CD4-positive, CD25-positive, alpha-beta regulatory T cell (primary cell): ENCODE measurements at places on chromosomes 5 and 9. TPM values are rescaled to one million over a fixed set of nuclear protein-coding genes. Genes with fewer than 3 reads are reported as not detected.
A peak's percentile ranks its signal among the peaks of the same experiment; 100 is the strongest.

GRCh38 chr9:88076286-88077070 lies 61.8 kb downstream of the SPATA31C2 start:
- no peak overlapping the region for H3K27ac ChIP-seq
- H3K4me3 ChIP-seq = no peak overlapping the region
- no peaks in the 10 kb centered on the region for H3K36me3 ChIP-seq
- peaks cover 14% of the 10 kb centered on the region for H3K4me1 ChIP-seq
- H3K27me3 ChIP-seq = peaks cover 17% of the 10 kb centered on the region

DNA sequence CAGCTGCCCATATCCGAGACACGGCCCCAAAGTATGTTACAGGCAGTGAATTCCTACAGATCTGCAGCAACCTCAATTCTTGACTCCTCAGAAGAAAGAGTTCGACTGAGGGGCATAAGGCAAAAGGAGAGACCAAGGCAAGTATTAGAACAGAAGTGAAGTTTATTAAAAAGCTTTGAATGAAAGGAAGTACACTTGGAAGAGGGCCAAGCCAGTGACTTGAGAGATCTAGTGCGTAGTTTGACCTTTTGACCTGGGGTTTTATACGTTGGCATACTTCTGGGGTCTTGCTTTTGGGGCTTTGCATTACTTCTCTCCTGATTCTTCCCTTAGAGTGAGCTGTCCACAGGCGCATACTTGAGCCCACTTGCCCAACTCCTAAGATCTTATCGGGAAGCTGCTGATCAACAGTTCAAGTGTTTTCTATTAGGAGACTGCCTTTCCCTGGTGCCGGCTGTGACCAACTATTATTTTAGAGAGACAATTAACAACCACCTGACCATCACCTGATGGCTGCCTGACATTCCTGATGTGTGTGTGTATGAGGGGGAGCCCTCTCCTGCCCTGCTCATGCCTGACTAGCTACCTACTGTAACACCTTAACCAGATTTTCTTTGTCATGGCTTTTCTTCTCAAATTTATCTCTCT lies 1.5 kb upstream of the DEPDC1B start:
- no peak for DNase-seq
- no peak overlapping the region for H3K27ac ChIP-seq
- peak overlapping the region; percentile 93 for H3K4me3 ChIP-seq
- no peaks in the 10 kb centered on the region for H3K27me3 ChIP-seq

GRCh38 chr9:120733190-120733589 lies 18.9 kb upstream of the MEGF9 start:
- no peak for DNase-seq
- no peaks in the 10 kb centered on the region for H3K4me1 ChIP-seq
- H3K36me3 ChIP-seq = no peaks in the 10 kb centered on the region
- no peaks in the 10 kb centered on the region for H3K27me3 ChIP-seq
- no peak overlapping the region for H3K4me3 ChIP-seq

PCDHGB2 gene
- polyA plus RNA-seq = 0.54 TPM

OTP gene
- polyA plus RNA-seq = not detected

NUTM2G gene
- polyA plus RNA-seq = not detected

SAPCD2 gene
- polyA plus RNA-seq = 0.62 TPM

- no peak overlapping the region for H3K27ac ChIP-seq
- DNase-seq = no peak
- H3K27me3 ChIP-seq = peaks cover 19% of the 10 kb centered on the region
- H3K36me3 ChIP-seq = no peaks in the 10 kb centered on the region
- no peaks in the 10 kb centered on the region for H3K4me1 ChIP-seq
Observed at GRCh38 chr5:14269395-14269794, 126.3 kb downstream of the TRIO start.

BRINP1 gene
- polyA plus RNA-seq = not detected

DNA sequence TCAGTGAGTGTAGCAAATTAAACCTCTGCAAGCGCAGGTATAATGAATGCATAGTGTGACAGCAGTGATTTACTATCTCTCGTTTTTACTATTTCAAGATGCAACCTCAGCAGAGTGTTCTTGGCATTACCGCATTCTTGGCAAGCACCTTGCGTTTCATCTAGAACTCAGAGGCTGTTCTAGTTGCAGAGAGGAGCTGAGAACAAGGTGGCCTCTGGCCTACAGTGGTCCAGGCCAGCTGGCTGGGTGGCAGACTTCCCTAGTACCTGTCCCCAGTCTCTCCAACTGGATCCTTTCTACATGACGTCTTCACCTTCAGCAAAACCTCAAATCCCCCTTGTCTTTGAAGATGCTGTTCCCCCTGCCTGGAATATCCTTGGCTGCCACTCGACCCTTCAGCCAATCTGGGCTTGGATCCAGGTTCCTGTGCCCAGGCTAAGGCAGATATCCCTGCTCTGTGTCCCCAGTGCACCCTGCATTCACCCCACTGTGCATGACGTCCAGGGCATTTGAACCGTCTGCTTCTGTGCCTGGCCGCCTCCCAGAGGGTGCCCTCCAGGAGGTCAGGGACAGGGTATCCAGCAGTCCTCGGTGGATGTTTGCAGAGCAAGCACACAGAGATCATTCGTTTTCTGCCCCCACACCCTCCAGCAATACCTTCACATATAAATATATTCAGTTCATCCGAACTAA lies 120.4 kb upstream of the CPEB4 start:
- H3K27ac ChIP-seq = no peak overlapping the region
- DNase-seq = no peak
- H3K36me3 ChIP-seq = no peaks in the 10 kb centered on the region
- H3K4me1 ChIP-seq = peaks cover 9% of the 10 kb centered on the region

DNA sequence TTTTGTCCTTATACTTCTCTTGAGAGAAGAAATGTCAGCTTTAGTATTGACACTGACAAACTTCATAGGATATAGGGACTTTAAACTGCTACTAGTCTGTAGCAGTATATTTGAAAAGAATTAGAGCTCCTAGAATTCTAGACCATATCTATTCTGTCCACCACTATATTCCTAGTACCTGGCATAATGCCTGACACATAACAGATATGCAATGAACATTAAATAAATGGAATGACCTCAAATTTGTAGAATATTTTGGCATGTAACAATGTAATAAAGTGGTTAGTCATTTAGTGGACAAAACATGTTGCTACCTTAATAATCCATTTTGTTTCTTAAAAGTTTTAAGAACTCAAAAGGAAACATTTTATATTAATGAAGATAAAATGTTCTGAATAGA lies 57.5 kb downstream of the HOMER1 start:
- H3K4me3 ChIP-seq = no peak overlapping the region
- H3K36me3 ChIP-seq = no peaks in the 10 kb centered on the region
- H3K27ac ChIP-seq = no peak overlapping the region
- H3K4me1 ChIP-seq = no peaks in the 10 kb centered on the region
- DNase-seq = no peak
- peaks cover 2% of the 10 kb centered on the region for H3K27me3 ChIP-seq

- H3K36me3 ChIP-seq = no peaks in the 10 kb centered on the region
- no peak overlapping the region for H3K27ac ChIP-seq
- H3K27me3 ChIP-seq = no peaks in the 10 kb centered on the region
Observed at GRCh38 chr5:125326150-125326510, 579.7 kb upstream of the ZNF608 start.

PCDHAC2 gene
- not detected for polyA plus RNA-seq

SLC6A3 gene
- not detected for polyA plus RNA-seq

AUH gene
- polyA plus RNA-seq = 14.9 TPM

- no peaks in the 10 kb centered on the region for H3K4me1 ChIP-seq
- H3K36me3 ChIP-seq = no peaks in the 10 kb centered on the region
- no peak for DNase-seq
- H3K4me3 ChIP-seq = no peak overlapping the region
- no peak overlapping the region for H3K27ac ChIP-seq
- H3K27me3 ChIP-seq = peaks cover 9% of the 10 kb centered on the region
Observed at GRCh38 chr9:91967259-91967658, 17.2 kb upstream of the ROR2 start.

- peaks cover 16% of the 10 kb centered on the region for H3K4me1 ChIP-seq
- no peaks in the 10 kb centered on the region for H3K27me3 ChIP-seq
- DNase-seq = no peak
- no peak overlapping the region for H3K4me3 ChIP-seq
Observed at GRCh38 chr9:21779397-21779796, 23.0 kb upstream of the MTAP start.

GRCh38 chr5:54703133-54703532 lies 185.6 kb downstream of the SNX18 start:
- DNase-seq = no peak
- no peaks in the 10 kb centered on the region for H3K36me3 ChIP-seq
- H3K27ac ChIP-seq = no peak overlapping the region
- no peaks in the 10 kb centered on the region for H3K4me1 ChIP-seq
- H3K4me3 ChIP-seq = no peak overlapping the region

DNA sequence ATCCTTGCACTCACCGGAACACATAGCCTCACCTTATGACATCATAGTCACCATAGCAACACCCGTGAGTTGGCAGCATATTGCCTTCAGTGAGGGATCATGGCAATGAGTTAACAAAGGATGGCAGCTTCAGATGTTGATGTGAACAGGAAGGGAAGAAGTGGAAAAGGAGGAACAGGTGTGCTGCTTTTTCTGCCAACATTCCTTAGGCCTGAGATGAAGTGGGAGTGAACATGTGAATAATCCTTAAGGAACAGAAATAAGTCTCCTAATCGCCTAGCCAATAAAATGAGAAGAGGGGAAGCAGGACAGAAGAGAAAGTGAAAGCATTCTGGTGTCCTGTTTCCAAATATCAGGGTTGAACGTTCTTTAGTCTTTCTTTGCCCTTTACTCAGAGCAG lies 360.0 kb downstream of the BRINP1 start:
- no peaks in the 10 kb centered on the region for H3K27me3 ChIP-seq
- no peaks in the 10 kb centered on the region for H3K4me1 ChIP-seq
- DNase-seq = no peak
- no peak overlapping the region for H3K4me3 ChIP-seq

- H3K36me3 ChIP-seq = no peaks in the 10 kb centered on the region
- peak overlapping the region; percentile 68 for H3K27ac ChIP-seq
- no peaks in the 10 kb centered on the region for H3K27me3 ChIP-seq
- H3K4me1 ChIP-seq = peaks cover 82% of the 10 kb centered on the region
Observed at GRCh38 chr5:102760815-102761214, 5.7 kb downstream of the PAM start.

DNA sequence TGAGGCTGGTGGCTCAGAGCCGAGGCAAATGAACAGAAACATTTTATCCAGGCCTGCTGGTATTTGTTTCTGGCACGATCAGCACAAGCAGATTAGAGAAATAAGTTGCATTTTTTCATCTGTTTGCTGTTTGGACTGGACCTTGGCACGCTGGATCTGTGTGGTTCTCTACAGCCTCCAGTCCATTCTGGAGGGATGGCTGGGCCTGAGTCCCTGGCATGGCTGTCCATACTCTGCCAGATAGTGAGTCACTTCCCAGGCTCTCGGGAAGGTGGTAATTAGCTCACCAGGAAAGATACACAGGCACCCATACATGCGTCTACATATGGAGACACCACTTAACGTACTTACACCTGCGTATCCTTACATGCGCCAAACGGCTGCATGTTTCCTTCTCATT lies 78.6 kb downstream of the SPRY4 start:
- no peaks in the 10 kb centered on the region for H3K36me3 ChIP-seq
- no peak overlapping the region for H3K27ac ChIP-seq
- H3K4me1 ChIP-seq = no peaks in the 10 kb centered on the region
- peaks cover 3% of the 10 kb centered on the region for H3K27me3 ChIP-seq
- H3K4me3 ChIP-seq = no peak overlapping the region

DNA sequence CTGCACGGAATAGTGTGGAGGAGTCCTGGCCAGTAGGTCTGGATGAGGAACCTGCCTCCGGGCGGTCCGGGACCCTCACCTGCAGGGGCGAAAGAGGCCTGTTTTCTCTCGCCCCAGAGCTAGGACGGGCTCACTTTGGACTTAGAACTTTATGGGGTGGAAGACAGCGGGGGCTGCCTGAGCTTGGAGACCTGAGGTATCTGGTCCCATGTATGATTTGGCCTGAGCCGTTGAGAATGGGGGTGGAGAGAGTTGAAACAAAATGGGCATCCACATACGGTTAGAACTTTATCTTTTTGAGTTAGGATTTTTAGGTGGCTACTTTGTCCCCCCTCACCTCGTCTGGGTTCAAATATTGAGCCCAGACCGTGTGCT lies 681 bp upstream of the ETF1 start:
- peaks cover 6% of the 10 kb centered on the region for H3K36me3 ChIP-seq
- peak overlapping the region; percentile 95 for H3K4me3 ChIP-seq
- no peak for DNase-seq
- H3K4me1 ChIP-seq = peaks cover 53% of the 10 kb centered on the region

GRCh38 chr5:64040490-64040889 lies 78.2 kb upstream of the HTR1A start:
- DNase-seq = no peak
- no peak overlapping the region for H3K27ac ChIP-seq
- no peaks in the 10 kb centered on the region for H3K27me3 ChIP-seq
- H3K36me3 ChIP-seq = no peaks in the 10 kb centered on the region

GRCh38 chr5:170216257-170216864 lies 16.4 kb upstream of the C5orf58 start:
- peaks cover 18% of the 10 kb centered on the region for H3K27me3 ChIP-seq
- H3K27ac ChIP-seq = no peak overlapping the region
- no peak for DNase-seq
- no peaks in the 10 kb centered on the region for H3K36me3 ChIP-seq
- no peak overlapping the region for H3K4me3 ChIP-seq
- H3K4me1 ChIP-seq = no peaks in the 10 kb centered on the region

TMEM252 gene
- not detected for polyA plus RNA-seq

DNA sequence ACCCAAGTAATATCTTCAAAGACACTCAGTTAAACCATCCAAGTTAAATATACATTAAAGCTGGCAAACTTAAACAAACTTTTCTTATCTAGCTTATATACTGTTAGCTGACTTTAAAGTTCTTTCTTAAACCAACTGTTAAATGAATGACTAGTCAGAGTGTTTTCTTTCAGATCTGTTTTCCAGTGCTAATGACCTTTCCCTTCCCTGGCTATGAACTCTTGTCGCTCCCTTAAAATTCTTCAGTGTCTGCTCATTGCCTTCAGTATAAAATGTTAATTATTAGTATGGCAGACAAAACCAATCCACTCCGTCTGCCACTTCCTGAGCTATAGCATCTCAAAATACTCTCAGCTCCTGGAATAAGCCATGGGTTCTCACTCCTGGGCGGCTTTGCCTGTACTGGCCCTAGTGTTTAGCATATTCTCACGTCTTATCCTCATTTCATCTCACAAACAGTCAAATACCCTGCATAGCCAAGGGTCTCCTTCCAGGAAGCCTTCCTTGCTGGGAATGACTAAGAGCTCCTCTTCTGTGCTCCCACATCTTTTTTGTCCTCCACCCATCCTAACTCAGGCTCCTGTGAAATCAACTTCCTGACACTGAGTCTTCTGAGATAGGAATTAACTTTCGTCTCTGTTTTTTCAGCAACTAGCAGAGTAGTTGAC lies 87.7 kb downstream of the VCAN start:
- H3K4me3 ChIP-seq = no peak overlapping the region
- H3K36me3 ChIP-seq = no peaks in the 10 kb centered on the region
- no peaks in the 10 kb centered on the region for H3K4me1 ChIP-seq
- DNase-seq = no peak
- no peak overlapping the region for H3K27ac ChIP-seq
- H3K27me3 ChIP-seq = no peaks in the 10 kb centered on the region
